CD4-positive, alpha-beta T cell (primary cell): ENCODE measurements at places on chromosomes 11 and 22.

- no peaks in the 10 kb centered on the region for H3K4me1 ChIP-seq
- no peak for DNase-seq
- no peak overlapping the region for H3K27ac ChIP-seq
- H3K27me3 ChIP-seq = no peaks in the 10 kb centered on the region
- no peaks in the 10 kb centered on the region for H3K36me3 ChIP-seq
- no peak overlapping the region for H3K4me3 ChIP-seq
Observed at GRCh38 chr11:35021589-35021988, 105.2 kb downstream of the PDHX start.

- no peaks in the 10 kb centered on the region for H3K4me1 ChIP-seq
- no peak for DNase-seq
- no peak overlapping the region for H3K27ac ChIP-seq
- no peaks in the 10 kb centered on the region for H3K36me3 ChIP-seq
Observed at GRCh38 chr11:98434296-98434695, 586.5 kb upstream of the CNTN5 start.

DNA sequence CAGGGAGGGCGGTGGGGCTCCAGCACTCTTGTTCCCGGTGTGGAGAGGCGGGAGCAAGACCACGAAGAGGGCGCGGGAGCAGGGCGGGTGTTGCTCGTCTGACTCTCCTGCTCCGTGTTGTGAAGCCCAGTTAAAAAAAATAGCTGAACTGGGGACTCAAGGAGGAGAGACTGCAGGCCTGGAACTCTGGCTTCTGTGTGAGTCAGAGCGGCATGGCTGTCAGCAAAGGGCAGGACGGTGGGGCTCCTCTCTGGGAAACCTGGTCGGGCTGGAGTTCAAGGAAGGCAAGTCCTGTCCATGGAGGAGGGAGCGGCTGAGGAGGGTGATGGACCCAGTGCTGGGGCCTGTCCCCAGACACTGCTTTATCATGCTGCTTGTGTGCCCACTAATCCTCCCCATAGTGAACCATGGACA is 152.3 kb downstream of the FEZ1 start:
- H3K36me3 ChIP-seq = no peaks in the 10 kb centered on the region
- no peak overlapping the region for H3K27ac ChIP-seq
- peaks cover under 1% of the 10 kb centered on the region for H3K4me1 ChIP-seq
- no peak overlapping the region for H3K4me3 ChIP-seq

DNA sequence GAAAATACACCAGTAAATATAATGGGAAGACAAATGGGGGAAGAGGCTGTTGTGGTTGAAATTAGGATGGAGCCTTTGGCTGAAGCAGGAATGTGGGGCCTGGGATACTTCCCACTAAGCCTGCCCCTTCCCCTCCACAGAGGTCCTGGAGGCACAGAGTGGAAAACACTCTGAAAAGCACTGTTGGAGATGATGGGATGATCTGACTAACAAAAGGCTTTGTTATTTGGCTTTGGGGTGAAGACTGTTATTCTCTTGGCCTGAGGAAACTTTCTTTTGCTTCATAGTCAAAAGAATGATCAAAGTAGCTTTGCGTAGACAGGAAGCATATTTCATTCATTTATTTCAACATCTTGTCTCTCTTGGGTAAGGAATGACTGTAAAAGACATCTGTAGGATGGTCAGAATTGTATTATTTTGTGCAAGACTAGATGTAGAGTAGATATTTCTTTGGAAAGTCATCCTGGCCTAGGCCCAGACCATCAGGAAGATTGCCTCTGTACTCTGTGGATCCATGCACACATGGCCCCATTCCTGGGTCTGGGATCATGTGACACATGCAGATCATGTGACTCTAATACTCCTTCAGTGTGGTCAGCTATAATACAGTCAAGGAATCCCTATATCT is 111.4 kb downstream of the SPON1 start:
- peaks cover 40% of the 10 kb centered on the region for H3K4me1 ChIP-seq
- no peaks in the 10 kb centered on the region for H3K27me3 ChIP-seq
- H3K36me3 ChIP-seq = no peaks in the 10 kb centered on the region
- DNase-seq = no peak

- no peaks in the 10 kb centered on the region for H3K4me1 ChIP-seq
- no peak for DNase-seq
- H3K27me3 ChIP-seq = no peaks in the 10 kb centered on the region
- H3K27ac ChIP-seq = no peak overlapping the region
- no peaks in the 10 kb centered on the region for H3K36me3 ChIP-seq
- no peak overlapping the region for H3K4me3 ChIP-seq
Observed at GRCh38 chr11:115928811-115929210, 424.6 kb upstream of the CADM1 start.

- H3K4me3 ChIP-seq = no peak overlapping the region
- no peaks in the 10 kb centered on the region for H3K4me1 ChIP-seq
- H3K27ac ChIP-seq = no peak overlapping the region
- H3K27me3 ChIP-seq = peaks cover 10% of the 10 kb centered on the region
Observed at GRCh38 chr11:126607374-126607773, 251.9 kb downstream of the ST3GAL4 start.

GRCh38 chr11:93986716-93987115 is 34.4 kb upstream of the HEPHL1 start:
- H3K4me1 ChIP-seq = no peaks in the 10 kb centered on the region
- no peak overlapping the region for H3K27ac ChIP-seq
- DNase-seq = no peak
- peaks cover 11% of the 10 kb centered on the region for H3K27me3 ChIP-seq
- no peak overlapping the region for H3K4me3 ChIP-seq

DNA sequence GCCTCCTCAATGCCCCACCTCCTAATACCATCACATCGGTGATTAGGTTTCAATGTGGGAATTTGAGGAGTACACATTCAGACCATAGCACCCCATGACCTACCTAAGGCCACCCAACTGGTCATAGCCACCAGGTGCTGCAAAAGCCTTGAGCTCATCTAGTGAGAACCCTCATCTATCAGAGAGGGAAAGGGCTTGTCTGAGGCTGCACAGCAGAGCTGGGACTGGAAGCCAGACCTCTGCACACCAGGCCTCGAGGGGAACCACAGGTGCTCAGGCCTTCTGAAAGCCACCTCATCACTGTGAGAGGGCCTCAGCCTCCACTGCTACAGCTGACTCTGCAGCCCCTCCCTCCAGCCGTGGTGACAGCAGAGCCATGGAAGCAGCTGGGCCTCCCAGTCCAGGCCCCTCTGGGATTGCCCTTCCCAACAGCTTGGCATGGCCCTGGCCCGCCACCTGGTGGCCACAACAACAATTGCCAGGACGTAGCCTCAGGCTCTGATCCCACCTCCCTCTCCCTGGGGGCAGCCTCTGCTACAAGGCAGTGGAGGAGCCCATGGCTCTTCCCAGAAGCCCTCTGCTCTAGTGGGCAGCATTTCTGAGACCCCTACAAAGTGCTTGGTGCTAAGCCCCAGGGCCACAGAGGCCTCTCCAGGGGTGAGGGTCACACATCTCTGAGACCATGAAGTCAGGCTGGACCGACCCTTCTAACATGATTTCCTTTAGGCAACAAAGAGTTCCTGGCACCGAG is 41.0 kb upstream of the PRDM11 start:
- H3K4me3 ChIP-seq = no peak overlapping the region
- H3K36me3 ChIP-seq = no peaks in the 10 kb centered on the region
- peaks cover 30% of the 10 kb centered on the region for H3K4me1 ChIP-seq

GRCh38 chr11:57867966-57868365 is 106.4 kb downstream of the CTNND1 start:
- no peaks in the 10 kb centered on the region for H3K36me3 ChIP-seq
- H3K27me3 ChIP-seq = no peaks in the 10 kb centered on the region
- DNase-seq = no peak

DNA sequence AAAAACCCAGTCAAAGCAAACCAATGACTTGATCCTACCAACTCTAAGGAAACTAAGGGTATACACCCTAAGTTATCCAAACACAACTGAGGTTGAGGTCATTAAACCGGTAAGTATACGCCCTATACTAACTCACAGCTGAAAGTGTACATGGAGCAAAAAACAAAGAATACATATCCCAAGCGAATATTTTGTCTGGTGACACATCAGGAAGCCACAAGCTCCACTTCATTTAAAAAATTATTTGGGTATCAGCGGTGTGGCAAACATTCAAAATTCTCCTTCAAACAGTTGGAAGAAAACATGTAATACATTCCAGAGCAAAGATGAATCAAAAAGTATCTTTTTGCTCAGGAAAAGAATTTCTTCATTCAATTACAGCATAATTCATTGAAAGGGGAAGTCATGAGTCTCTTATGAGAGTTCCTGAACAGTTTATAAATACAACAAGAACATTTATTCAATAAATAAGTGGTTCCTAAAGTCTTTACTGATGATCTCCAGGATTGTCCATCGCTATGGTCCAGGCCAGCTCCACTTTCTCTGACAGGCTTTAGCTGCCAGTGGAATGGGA is 4.5 kb upstream of the JAML start:
- H3K4me1 ChIP-seq = peaks cover 60% of the 10 kb centered on the region
- H3K27me3 ChIP-seq = no peaks in the 10 kb centered on the region
- no peak overlapping the region for H3K4me3 ChIP-seq
- H3K36me3 ChIP-seq = peaks cover 38% of the 10 kb centered on the region
- H3K27ac ChIP-seq = peak overlapping the region; percentile 31

GRCh38 chr11:110089617-110090282 is 3.4 kb upstream of the ZC3H12C start:
- no peak overlapping the region for H3K27ac ChIP-seq
- peaks cover 10% of the 10 kb centered on the region for H3K4me1 ChIP-seq
- H3K36me3 ChIP-seq = no peaks in the 10 kb centered on the region
- DNase-seq = no peak

GRCh38 chr11:4560467-4560866 is 15.5 kb downstream of the OR52M1 start:
- no peak overlapping the region for H3K27ac ChIP-seq
- H3K4me3 ChIP-seq = no peak overlapping the region
- H3K27me3 ChIP-seq = peaks cover 5% of the 10 kb centered on the region
- DNase-seq = no peak

GRCh38 chr11:62958547-62959421 is 26.0 kb downstream of the SLC22A6 start:
- no peaks in the 10 kb centered on the region for H3K36me3 ChIP-seq
- no peaks in the 10 kb centered on the region for H3K27me3 ChIP-seq
- no peaks in the 10 kb centered on the region for H3K4me1 ChIP-seq
- no peak for DNase-seq
- H3K27ac ChIP-seq = no peak overlapping the region

DNA sequence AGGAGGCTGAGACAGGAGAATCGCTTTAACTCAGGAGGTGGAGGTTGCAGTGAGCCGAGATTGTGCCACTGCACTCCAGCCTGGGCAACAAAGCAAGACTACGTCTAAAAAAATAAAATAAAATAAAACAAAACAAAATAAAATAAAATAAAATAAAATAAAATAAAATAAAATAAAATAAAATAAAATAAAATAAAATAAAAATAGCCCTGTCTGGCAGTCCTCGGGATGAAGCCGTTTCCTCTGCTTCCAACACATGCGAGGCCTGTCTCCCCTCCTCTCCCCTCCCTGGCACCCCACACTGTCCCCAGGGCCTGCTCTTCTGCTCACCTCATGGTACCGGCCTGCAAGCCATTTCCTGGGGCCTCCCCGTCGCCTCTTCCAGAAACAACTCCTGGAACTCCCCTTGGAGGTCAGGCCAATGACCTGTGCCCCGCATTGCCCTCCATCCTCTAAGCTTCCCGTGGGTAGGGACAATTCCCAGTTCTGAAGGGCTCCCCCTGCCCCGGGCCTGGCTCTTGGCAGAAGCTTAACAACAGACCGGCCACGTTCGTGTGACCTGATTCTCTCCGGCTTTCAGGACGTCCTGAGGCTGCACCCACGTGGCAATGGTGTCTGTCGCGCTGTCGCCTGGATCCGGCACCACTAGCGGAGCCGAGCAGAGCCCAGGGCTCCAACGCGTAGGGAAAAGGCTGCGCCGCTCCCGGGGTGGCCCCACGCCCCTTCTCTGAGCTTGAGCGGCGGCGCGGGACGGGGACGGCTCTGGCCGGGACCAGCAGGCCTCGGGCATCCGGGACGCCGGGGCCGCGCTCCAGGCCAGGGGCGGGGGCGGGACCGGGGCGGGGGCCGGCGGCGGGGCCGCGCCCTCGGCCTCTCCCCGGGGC is 456 bp upstream of the PARVB start:
- H3K27ac ChIP-seq = no peak overlapping the region
- no peak for DNase-seq
- peaks cover 41% of the 10 kb centered on the region for H3K4me1 ChIP-seq
- peaks cover 19% of the 10 kb centered on the region for H3K27me3 ChIP-seq

- H3K27ac ChIP-seq = no peak overlapping the region
- H3K4me3 ChIP-seq = no peak overlapping the region
- no peaks in the 10 kb centered on the region for H3K4me1 ChIP-seq
- H3K27me3 ChIP-seq = no peaks in the 10 kb centered on the region
Observed at GRCh38 chr11:37286890-37287289, 688.9 kb upstream of the RAG2 start.

DNA sequence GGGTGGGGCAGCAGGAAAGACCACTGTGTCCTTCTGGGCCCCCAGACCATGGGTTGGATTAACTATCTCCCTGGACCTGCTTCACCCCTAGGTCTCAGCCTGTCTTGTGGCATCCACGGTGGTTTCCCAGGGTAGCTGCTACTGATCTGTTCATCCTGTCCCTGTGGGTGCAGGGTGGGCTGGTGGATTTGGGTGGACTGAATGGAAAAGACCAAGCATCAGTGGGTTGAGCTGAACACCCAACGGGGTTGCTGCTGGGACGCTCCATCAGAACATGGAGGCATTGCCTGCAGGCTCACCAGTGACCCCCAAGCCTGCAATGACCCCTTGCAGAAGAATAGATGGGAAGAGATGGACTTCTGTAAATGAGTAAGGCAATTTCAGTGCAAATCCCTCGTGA is 812.1 kb downstream of the TBC1D22A start:
- H3K27me3 ChIP-seq = no peaks in the 10 kb centered on the region
- H3K4me1 ChIP-seq = no peaks in the 10 kb centered on the region
- DNase-seq = no peak
- no peak overlapping the region for H3K4me3 ChIP-seq
- no peaks in the 10 kb centered on the region for H3K36me3 ChIP-seq
- H3K27ac ChIP-seq = no peak overlapping the region

DNA sequence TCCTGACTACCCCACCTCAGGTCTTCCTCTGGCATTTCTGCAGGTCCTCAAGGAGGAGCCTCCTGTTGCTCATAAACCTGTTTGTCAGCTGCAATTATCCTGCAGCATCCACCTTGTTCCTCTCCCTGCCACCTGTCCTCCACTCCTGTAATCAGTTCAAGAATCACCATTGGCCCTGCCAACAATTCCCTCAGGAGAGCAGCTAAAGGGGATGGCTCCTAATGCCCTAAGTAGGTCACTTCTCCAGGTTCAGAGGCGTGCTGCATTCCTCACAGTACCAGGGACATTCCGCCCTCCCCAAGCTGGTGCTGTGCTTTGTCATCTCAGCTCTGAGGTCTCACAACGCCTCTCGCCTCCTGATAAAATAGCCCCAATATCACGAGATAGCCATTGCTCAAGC is 2.1 kb downstream of the CLDN25 start:
- peaks cover 20% of the 10 kb centered on the region for H3K27me3 ChIP-seq
- no peak overlapping the region for H3K4me3 ChIP-seq
- H3K36me3 ChIP-seq = no peaks in the 10 kb centered on the region
- no peaks in the 10 kb centered on the region for H3K4me1 ChIP-seq
- no peak overlapping the region for H3K27ac ChIP-seq
- no peak for DNase-seq
